Esophagus squamous epithelium (tissue), 5 donors: ENCODE measurements at places on chromosomes 7 and 10.

GRCh38 chr7:4849390-4849789 is 12.4 kb downstream of the PAPOLB start:
- DNase-seq: no peak

DNA sequence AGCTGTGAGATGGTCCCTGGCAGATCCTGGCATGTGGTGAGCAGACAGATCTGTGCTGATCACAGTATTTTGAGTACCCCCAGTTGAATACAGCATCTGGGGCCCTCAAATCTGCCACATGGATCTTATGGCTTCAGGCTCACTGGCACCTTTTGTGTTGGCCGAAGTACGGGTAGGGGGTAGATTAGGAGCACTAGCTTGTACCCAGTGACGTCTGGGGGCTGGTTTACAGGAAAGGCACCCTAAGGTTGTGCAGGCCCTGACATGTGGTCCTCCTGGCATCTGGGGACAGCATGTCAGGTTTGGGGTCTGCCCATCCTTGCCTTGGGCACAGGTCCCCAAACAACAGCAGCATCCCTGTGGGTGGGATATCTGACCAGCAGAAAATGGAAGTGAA is 53.2 kb downstream of the SYPL1 start:
- no peak for DNase-seq

DNA sequence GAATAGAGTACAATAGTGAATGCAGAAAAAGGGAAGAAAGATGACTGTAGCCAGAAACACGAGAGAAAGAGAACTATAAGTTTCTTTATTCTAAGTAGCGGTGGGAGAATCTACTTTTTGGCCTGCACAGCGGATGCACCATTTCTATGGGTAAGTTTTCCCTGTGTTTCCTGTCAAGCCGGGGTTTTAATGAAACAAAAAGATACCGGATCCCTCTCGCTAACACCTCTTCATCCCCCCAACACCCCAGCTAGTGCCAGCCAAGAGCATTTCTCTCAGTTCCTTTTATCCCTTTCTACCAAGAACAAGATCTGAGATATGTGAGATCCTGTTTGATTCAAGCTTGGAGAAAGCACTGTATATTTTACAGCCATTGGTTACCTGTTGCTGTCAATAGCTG is 14.7 kb downstream of the PTPRZ1 start:
- DNase-seq: no peak

- no peak for DNase-seq
These were observed 78.8 kb downstream of the FAM13C start for GRCh38 chr10:59283456-59284091.

GRCh38 chr10:526651-527312 is 162.7 kb downstream of the DIP2C start:
- no peak for DNase-seq

DNA sequence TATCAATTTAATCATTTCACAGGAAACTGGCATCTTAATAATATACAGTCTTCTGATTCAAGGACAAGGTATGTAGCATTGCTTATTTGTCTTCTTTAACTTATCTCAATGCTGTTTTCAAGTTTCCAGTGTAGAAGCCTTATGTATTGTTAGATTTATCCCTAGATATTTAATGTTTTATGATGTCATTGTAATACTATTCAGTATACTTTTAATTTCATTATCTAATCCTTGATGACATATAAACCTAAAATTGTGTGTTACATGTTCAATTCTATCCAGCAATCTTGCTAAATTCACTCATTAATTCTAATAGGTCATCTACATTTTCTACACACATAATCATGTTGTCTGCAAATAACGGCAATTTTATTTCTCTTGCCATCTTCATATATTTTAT is 126.3 kb upstream of the SEC61G start:
- no peak for DNase-seq

DNA sequence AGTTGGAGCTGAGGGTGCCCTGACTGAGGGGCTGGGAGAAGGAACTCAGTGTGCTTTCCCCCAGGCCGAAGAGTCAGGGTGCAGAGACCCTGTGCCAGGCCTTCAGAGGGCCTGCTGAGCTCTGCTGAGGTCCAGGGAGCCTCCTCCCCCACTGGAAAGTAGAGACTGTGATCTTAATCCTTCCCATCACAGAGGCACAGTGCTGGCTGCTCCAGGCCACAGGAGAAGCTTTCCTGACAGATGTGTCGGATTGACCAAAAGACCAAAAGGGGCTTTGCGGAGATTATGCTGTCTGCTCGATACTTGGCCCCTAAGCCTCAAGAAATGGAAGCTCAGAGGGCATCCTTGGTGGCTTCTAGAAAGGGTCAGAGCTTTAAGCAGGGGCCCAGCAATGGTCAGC is 32.9 kb upstream of the BTRC start:
- no peak for DNase-seq

DNA sequence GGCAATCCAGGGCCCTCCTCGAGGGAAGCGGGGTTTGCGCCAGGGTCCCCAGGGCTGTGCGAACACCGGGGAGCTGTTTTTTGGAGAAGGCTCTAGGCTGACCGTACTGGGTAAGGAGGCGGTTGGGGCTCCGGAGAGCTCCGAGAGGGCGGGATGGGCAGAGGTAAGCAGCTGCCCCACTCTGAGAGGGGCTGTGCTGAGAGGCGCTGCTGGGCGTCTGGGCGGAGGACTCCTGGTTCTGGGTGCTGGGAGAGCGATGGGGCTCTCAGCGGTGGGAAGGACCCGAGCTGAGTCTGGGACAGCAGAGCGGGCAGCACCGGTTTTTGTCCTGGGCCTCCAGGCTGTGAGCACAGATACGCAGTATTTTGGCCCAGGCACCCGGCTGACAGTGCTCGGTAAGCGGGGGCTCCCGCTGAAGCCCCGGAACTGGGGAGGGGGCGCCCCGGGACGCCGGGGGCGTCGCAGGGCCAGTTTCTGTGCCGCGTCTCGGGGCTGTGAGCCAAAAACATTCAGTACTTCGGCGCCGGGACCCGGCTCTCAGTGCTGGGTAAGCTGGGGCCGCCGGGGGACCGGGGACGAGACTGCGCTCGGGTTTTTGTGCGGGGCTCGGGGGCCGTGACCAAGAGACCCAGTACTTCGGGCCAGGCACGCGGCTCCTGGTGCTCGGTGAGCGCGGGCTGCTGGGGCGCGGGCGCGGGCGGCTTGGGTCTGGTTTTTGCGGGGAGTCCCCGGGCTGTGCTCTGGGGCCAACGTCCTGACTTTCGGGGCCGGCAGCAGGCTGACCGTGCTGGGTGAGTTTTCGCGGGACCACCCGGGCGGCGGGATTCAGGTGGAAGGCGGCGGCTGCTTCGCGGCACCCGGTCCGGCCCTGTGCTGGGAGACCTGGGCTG is 26.0 kb downstream of the PRSS2 start:
- no peak for DNase-seq

GRCh38 chr7:13017333-13017857 is 330.0 kb downstream of the ARL4A start:
- no peak for DNase-seq

DNA sequence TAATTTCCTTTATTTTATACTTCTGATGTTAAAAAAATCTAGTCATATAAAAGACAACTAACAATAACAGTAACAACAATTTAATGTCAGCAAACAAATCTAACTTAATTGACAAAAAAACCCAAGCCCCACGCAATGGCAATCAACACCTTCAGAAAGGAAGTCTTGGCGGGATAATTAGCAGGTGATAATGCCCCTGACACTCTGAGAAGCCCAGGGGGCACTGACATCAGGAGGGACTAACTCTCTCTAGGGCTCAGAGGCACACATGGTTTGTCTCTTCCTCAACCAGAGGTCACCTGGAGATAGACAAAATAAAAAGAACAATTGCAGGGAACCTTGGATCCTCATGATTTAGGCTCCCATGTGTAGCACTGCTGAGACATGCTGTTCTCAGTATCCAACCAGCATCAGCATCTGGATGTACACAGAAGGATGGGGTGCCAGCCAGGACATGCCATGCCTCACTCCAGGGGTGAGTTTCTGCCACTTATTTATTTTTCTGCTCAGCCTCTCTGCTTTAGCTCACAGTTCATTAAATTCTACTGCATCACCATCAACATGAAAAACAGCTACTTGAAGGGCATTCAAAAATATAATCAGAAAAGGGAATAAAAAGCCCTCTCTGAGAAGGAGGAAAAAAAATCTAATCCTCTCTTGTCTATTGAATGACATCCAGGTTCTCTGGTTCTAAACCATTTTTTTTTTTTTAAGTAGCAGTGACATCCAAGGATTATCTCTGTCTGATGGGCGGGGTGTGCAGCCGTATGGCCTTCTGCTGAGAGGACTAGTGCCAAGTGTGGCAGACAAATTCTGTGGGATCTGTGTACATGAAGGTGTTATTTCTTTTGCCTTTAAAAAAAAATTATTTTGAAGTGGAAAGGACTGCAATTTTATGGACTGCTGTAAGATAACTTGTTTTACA is 96.3 kb downstream of the ATXN7L1 start:
- no peak for DNase-seq

- no peak for DNase-seq
These were observed 51.2 kb downstream of the TEX36 start for GRCh38 chr10:125631806-125632205.

DNA sequence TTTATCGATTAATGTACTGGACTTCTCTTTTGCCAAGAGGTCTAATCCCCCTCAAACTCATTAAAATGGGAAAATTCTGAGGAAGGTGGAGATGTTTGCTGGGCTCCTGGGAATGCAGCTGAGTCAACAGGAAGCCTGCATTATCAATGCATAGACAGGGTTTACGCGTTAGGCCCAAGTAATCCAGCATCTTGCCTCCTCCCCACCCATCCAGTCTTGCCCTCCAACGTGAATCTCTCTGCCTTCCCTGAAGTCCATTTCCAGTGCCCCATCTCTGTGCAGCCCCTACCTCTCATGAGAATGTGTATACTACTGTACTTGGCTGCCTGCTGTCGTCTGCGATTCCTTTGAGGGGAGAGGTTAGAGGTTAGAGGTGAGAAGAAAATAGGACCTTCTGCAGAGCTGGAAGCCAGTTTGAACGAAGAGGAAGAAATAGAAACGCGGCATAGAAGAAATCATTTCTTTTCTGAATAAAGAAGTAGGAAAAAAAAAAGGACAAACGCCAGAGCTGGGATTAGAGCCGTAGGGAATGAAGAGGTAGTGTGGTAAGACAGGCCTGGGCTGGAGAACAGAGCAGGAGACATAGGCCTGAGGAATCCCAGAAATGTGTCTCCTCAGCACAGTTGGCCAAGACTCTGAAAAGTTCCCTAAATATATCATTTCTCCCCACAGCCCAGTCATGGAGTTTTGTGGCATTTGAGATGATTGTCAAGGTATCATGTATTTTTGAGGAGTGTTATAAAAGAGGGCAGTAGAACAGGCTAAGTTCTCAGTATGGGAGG is 75.6 kb downstream of the MYOF start:
- DNase-seq: no peak

- DNase-seq: no peak
These were observed 32.0 kb downstream of the EXOC6 start for GRCh38 chr10:92880233-92880861.

- no peak for DNase-seq
These were observed 2.5 kb downstream of the DGKB start for GRCh38 chr7:14900051-14900450.

- no peak for DNase-seq
These were observed 13.3 kb downstream of the ZNF804B start for GRCh38 chr7:88772776-88773175.

DNA sequence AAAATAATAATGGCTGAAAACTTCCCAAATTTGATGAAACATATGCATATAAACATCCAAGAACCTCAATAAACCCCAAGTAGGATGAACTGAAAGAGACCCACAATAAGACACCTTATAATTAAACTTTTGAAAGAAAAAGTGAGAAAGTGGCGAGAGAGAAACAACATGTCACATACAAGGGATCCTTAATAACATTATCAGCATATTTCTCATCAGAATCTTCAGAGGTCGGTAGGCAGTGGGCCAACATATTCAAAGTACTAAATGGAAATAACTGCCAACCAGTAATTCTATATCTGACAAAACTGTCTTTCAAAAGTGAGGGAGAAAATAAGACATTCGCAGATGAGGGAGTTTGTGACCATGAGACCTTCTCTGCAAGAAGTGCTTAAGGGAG is 16.6 kb upstream of the CCDC6 start:
- DNase-seq: no peak

DNA sequence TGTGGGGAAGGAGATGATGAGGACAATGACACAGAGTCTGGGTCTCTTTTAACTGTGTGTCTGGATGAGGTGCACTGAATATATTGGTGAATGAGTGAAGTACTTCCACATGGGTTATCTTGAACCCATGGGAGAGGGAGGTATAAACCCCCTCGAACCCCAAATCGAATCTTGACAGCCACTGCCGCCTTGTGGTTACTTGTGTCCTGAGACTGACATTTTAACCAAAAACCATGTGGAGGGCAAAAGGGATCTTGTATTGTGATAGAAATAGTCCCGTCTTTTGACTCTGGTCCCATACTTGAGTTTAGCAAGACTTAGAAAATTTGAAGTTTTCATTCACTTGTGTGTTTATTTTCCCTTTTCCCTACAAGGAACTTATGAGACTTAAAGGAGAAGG is 283.3 kb downstream of the PHTF2 start:
- DNase-seq: no peak

GRCh38 chr7:27520815-27521790 is 141.6 kb downstream of the HIBADH start:
- no peak for DNase-seq

DNA sequence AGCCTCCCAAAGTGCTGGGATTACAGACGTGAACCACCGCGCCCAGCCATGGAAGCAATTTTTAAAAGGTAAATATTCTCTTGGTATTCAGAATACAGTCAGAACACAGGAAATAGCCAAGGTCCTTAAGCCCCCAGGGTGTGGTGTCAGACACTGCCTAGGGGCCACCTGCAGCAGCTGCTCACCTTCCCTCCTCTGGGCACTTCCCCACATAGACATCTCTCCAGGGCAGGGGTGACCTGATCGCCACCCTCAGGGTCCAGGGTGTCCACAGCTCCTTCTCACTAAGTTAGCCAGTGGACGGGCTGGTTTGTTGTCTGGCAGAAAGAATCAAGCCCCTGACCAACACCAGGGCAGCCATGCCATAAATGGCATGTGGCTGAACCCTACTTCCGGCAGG is 15.9 kb downstream of the URGCP start:
- DNase-seq: no peak

DNA sequence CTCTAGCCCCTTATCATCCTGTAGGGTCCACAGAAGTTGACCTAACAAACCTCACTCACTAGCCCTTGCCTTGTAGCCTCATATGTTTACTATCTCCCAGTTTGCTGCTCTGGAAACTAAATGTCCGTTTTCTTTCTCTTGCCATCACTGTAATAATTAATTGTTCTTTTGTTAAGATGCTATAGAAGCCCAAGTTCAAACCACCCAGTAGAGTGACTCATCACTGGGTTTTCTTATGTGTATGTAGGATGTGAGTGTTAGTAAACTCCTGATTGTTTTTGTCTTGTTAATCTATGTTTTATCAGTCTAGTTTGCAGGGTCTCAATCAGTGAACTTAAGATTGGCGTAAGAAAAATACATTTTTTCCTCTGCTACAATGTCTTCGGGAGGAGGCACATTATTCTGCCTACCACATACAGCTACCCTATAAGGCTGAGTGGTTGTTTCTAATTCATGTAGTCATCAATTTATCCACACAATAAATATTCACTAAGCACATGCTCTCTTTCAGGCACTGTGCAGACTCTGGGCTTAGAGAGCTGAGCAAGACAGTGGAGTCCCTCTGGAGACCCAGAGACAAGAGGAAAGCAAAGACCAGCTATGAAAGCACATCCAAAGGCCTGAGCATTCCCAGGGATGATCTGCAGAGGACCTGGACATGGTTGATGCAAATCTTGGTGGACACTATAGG is 474.1 kb upstream of the AKR1E2 start:
- no peak for DNase-seq

- DNase-seq: no peak
These were observed 291.4 kb downstream of the PTPRN2 start for GRCh38 chr7:158295966-158296797.
